ENCODE measurements at places on chromosomes 6 and 20.
A peak's percentile ranks its signal among the peaks of the same experiment; 100 is the strongest.

DNA sequence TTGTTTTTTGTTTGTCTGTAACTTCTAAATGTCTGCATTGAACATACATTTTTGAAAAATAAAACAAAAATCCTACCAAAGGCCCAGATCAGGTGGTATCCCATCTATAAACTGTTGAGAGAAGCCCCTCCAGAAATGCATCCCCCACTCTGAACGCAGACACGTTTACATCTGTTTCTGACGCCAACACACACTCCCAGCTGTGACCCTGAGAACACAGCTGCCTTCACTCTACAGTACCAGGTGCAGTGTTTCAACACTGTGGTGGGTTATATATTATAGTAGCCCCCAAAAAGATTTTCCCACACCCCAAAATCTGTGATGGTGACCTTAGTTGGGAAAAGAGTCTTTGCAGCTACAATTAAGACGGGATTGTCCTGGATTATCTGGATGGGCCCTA lies 199.1 kb upstream of the JARID2 start:
- no peak for DNase-seq

GRCh38 chr6:25172819-25173218 lies 106.4 kb upstream of the CARMIL1 start:
- DNase-seq: no peak

GRCh38 chr20:17611540-17612286 lies 41.8 kb downstream of the DSTN start:
- peak; percentile 60 for DNase-seq

DNA sequence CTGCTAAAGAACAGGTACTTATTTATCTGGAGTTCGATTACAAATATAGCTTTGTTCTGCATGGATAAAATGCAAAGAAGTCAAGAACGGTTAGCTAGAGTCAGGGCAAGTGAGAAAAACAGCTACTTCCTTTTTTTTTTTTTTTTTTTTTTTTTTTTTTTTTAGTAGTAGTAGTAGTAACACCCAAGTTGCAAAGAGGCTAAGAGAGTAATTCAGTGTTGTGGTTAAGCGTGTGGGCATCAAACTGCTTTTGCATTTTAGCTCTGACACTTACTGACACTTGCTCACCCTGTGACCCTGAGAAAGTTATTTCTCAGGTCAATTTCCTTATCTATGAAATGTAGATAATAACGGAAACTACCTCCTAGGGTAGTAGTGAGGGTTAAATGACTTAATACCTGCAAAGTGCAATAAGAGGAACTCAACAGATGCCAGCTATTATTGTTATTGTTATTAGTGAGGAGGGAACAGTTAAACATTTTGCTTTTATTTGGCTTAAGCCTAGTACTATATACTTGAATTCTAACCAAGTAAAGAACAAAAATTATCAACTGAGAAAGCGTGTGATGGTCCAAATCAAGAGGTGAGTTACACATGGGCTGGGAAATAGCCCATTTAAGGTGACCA lies 86.7 kb upstream of the BACH2 start:
- DNase-seq: no peak

GRCh38 chr6:43673444-43674084 lies 14.0 kb downstream of the MRPS18A start:
- DNase-seq: peak; percentile 68

DNA sequence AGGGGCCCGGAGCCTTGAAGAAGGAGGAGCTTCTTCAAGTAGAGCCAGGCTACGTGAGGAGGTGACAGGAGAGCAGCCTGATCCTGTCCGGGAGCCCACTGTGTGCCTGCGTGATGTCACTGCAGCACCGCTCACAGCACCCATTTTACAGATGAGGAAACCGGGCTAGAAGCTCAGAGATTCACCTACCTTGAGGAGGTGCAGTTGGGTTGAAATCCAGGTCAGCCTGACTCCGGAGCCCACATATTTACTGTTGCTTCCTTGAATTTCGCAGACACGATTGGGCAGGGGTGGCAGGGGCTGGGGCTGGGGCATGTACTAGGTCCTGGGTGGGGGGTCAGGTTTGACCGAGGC lies 12.5 kb downstream of the VSTM2L start:
- no peak for DNase-seq

DNA sequence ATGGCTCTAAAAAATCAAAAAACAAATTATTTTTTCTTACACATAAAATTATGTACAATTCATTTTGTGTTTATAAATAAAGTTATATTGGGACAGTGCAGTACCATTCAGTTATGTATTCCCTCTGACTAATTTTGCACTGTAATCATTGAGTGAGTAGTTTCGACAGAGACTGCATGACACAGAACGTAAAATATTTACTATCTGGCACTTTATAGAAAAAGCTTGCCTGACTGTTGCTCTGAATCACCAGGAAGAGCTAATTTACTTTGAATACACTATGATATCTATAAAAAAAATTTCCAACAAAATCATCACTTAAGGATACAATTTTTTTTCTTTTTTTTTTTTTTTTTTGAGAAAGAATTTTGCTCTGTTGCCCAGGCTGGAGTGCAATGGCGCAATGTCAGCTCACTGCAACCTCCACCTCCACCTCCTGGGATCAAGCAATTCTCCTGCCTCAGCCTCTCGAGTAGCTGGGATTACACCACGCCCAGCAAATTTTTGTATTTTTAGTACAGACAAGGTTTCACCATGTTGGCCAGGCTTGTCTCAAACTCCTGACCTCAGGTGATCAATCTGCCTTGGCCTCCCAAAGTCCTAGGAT lies 11.0 kb upstream of the KHDC1L start:
- DNase-seq: no peak

DNA sequence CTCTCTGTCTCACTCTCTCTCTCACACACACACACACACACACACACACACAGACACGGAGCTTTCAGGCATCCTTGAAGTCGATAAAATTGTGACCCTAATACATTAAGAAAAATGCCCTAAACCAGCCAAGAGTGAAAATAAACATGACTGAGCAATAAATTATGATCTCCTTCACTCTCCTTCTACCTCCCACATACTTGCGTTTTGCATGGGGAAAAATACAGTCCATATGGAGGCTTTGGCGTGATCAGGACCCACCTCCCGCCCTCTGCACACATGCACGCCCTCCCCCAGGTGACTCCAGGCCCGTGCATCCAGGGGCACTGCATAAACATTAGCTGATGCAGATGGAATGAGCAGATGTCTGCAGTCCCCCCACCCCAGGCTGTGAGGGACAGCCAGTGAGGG lies 114.2 kb upstream of the JARID2 start:
- DNase-seq: no peak

Measured in right hindlimb (tissue), 1 donor.